CD8-positive, alpha-beta memory T cell (primary cell): ENCODE measurements at places on chromosomes 7 and 10.

- no peak for DNase-seq
Observed at GRCh38 chr10:51244309-51244708, 170.0 kb downstream of the PRKG1 start.

GRCh38 chr10:71614946-71615345, 104.6 kb downstream of the C10orf105 start:
- DNase-seq: no peak

DNA sequence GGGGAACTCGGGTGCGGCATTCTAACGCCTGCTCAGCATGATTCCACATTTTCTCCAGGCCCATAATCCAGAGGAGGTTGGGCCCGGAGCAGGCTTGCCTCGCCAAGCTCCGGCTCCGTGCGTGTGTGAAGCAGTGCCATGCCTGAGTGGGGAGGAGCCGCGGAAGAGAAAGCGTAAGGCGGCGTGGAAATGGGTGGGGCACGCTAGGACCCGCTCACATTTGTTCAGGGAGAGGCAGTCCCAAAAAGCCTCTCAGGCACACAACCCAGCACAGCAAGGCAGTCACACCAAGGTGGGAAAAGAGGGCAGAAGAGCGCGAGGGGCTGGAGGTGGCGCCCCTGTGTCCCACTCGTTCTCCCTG, 695 bp upstream of the VDAC2 start:
- DNase-seq: peak; percentile 85

GRCh38 chr7:98909487-98909886, 31.2 kb downstream of the TRRAP start:
- no peak for DNase-seq

GRCh38 chr10:122112021-122112616, 123.2 kb downstream of the TACC2 start:
- no peak for DNase-seq

DNA sequence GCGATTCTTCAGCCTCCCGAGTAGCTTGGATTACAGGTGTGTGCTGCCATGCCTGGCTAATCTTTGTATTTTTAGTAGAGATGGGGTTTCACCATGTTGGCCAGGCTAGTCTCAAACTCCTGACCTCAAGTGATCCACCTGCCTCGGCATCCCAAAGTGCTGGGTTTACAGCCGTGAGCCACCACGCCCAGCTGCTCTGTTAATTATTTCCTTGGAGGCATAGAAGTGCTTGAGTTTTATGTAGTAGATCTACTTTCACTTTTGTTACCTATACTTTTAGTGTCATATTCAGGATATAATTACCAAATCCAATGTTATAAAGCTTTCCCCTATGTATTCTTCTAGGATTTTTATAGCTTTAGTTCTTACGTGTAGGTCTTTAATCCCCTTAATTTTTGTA, 1093.0 kb downstream of the GATA3 start:
- no peak for DNase-seq

DNA sequence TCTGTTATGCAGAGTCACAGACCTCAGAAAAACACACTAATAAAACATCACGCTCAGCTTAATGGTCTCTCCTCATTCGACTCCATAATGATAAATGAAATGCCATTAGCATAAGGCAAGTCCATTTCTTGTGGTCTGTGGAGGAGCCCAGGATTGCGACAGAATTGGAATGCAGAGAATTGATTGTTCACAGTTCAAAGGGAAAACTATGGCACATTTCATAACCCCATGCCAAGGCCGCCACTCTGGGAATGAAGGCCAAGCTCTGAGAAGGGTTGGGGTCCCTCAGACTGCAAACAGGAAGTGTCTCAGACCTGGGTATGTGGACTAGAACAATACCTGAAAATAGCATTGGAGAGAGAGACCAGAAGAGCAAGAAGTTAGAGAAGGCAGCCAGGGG, 398.9 kb downstream of the ADRA2A start:
- DNase-seq: no peak

DNA sequence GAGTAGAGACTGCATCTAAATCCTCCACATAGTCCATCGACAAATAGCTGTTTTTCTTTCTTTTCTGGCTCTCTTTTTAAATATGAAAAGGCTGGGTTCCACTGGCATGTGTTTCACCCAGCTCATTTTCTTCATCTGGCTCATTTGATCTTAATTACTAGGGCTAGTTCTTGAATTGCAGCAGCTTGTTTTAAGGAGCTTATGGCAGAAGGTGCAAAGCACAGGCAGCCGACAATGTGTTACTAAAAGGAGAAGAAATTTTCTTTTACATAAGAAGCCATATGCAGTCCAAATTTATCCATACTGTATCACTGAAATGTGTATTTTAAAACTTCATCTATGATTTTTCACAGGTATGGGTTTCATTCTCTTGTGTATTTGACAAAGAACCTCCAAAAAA, 205.6 kb upstream of the PTER start:
- DNase-seq: no peak

- no peak for DNase-seq
Observed at GRCh38 chr7:38373155-38373554, 99.7 kb upstream of the TARP start.

DNA sequence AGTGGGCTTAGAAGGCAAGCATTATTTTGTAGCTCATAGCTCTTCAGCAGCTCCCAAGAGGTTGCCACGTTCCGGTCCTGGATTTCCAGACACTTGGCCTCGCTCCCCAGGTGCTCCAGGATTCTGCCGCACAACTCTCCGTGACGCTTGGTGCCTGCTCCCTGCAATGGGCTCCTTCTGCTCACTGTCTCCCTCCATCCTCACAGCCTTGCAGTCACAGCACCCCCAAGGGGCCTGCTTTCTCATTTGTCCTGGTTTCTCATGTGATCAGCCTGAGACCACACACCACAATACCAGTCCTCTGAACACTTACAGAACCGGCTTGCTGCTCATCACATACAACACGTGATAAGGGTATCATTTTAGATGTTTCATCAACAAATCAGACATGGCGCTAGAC, 9.8 kb downstream of the IGFBP3 start:
- DNase-seq: no peak

DNA sequence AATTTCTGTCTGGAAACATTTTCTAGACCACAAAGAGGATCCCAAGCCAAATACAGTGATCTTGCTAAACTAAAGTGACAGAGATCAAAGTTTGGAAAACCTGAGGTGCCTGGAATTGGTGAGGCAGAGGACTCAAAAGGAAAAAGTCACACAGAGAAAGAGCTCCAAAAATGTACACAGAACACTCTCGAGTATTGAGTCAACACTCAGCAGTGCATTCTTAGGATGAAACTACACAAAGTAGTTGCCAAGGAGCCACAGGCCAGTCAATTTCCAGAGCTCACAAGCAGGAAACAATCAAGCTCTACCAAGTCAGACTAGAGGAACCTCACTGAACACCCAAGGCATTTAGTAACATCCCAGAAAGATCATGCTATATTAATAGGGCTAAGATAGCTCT, 61.3 kb downstream of the MICU1 start:
- DNase-seq: no peak

DNA sequence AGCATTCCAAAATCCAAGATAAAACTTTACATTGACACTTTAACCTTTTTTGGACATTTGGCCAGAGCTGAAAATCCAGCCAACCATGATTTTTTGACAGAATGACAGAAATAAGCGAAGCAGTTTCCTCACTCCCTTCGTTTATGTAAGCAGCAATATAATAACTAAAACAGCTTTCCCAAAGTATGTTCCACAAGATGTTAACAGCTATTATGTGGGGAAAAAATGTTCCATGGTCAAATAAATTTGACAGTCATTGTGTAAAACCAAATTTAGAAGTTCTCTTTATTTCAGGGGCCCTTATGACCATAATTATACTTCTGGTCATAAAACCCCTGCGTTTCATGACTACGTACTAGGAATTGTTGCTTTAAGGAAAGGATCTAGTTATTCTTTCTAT, 416.5 kb downstream of the MAGI2 start:
- no peak for DNase-seq

DNA sequence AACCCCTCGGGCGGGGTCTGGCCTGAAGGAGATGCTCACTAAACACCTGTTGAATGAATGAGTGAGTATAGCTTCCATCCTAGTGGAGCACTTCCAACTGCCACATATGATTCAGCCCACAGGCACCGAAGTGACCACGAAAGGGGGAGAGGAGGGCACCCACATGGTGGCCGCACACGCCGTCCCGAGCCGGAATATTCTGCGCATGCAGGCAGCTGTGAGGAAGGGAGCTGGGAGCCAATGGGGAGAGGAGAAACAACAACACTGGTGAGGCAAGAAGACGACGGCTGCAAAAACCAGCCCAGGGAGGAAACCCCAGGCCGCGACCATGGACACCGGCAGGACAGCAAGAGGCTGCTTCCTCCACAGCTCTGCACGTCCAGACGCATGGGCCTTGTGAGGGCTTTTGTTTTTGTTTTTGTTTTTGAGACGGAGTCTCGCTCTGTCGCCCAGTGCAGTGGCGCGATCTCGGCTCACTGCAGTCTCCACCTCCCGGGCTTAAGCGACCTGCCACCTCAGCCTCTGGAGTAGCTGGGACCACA, 67.1 kb upstream of the DNAAF5 start:
- no peak for DNase-seq

DNA sequence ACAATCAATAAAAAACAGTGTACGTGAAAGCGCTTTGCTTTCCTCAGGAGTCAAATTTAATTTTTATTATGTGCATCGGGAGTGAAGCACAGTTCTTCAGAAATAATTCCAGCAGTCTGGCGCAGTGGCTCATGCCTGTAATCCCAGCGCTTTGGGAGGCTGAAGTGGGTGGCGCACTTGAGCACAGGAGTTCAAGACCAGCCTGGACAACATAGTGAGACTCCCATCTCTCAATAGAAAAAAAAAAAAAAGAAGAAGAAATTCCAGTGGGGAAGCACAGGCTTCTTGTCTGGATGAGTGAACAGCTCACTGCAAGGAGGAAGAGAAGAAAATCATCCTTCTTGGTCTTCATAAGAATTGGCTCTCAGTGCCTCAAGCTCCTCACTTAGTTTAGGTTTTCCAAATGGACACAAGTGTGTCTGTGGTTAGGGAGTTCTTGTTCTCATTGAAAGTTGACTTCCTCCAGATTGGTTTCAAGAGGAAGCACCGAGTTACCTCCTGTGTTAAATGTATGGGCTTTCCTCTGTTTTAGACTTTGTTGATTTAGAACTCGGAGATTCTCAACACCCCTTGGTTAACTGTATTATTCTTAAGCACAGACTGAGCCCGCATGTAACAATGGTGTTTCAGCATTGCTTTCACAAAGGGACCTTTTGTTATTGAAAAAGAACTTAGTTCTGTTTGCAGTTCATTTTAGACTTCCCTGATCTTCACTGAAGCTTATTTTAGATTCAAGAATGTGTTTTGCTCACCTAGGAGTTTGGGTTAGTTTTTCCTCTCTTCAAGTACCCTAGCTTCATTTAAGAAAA, 28.0 kb downstream of the LMTK2 start:
- no peak for DNase-seq

DNA sequence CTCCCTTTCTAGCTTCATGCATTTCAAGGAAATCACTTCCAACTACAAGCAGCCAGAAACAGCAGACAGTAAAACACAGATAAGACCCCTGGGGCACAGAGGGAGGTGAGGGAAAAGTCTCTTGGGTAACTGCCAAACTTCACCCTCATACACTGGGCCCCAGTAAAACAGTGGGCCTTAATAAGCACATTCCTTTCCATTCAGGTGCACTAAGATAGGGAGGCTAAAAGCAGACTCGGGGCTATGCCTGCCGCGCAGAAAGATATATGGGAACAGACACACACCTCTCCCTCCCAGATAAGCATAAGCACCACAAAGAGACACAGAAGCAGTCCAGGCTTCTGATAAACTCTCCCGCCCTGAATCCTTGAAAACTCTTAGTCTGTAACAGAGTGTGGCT, 117.0 kb downstream of the TYW1B start:
- no peak for DNase-seq

DNA sequence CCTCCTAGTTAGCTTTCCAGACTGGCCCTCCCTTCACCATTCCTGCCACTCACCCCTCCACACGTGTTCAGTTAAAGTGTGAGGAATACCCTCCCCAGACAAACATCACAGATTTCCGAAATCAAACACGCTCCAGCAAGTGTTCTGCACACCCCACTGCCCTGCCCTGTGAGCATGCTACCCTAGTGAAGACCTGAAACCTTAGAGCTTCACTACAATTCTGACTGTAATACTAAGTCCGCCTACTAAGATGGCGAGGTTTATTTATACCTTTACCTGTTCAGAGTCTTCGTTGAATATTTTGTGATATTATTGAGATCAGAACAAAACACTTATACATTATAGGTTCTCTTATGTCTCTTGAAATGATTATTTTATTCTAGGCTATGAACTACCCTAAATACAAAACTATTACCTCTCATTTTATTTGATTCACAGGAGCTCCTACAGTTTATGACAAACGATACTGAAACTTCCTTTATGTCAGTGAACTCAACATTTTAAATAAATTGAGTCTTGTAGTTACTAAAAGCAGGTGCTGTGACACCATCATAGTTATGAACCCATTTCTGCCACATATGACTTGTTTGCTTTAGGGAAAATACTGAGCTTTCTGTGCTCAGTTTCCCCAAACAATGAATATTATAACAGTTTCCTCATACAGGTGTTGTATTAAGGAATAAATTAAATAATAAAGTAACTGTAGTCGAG, 8.6 kb downstream of the SCIN start:
- no peak for DNase-seq

- no peak for DNase-seq
Observed at GRCh38 chr7:1950066-1950451, 280.0 kb downstream of the ELFN1 start.

DNA sequence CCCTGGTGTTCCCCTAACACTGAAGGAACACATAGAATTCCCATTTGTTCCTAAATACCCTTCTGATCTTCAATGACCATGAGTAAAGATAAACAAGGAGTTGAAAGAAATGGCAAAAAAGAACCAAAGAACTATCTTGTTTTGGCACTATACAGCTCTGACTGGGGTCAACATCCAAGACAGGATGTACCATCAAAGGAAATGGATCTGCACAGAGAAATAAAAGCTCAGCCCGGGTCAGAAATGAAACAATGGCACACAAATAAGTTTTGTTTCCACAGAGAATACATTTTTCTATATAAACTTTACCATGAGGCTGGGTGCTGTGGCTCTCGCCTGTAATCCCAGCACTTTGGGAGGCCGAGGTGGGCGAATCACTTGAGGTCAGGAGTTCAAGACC, 18.0 kb upstream of the USP54 start:
- DNase-seq: no peak

DNA sequence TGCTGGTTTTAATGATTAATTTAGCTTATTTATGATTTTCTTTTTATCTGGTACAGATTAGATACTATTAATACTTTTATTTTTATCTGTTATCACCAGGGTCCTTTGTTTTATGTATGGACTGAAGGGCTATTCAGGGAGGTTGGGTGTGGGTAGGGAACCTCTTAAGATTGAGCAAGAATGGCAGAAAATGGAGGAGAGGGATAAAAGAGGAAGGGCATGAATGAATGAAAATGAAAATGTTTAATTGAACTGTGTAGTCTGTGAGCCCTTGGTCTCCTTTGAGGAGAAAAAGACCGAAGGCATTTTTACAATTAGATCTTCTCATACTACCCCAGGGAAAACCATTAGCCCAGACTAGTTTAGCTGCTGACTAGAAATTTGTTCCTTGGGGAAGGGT, 93.1 kb downstream of the CDK14 start:
- DNase-seq: no peak

DNA sequence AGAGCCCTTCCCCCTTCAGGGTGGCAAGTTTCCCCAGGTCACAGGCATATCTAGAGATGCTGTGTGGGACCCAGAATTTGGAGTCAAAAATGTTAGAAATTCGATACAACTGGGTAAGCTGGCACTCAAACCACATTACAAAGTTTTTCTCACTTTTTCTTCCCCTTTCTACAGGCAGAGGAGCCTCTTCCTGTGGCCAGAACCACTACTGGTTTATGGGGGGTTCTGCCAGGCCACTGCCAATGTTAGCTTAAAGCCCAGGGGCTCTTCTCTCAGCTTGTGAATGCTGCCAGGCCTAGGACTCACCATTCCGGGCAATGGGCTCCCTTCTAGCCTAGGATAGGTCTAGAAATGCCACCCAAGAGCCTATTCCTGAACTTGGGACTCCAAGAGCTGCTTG, 617.9 kb upstream of the PHF14 start:
- no peak for DNase-seq
